ENCODE measurements at places on chromosomes 5 and 9.

DNA sequence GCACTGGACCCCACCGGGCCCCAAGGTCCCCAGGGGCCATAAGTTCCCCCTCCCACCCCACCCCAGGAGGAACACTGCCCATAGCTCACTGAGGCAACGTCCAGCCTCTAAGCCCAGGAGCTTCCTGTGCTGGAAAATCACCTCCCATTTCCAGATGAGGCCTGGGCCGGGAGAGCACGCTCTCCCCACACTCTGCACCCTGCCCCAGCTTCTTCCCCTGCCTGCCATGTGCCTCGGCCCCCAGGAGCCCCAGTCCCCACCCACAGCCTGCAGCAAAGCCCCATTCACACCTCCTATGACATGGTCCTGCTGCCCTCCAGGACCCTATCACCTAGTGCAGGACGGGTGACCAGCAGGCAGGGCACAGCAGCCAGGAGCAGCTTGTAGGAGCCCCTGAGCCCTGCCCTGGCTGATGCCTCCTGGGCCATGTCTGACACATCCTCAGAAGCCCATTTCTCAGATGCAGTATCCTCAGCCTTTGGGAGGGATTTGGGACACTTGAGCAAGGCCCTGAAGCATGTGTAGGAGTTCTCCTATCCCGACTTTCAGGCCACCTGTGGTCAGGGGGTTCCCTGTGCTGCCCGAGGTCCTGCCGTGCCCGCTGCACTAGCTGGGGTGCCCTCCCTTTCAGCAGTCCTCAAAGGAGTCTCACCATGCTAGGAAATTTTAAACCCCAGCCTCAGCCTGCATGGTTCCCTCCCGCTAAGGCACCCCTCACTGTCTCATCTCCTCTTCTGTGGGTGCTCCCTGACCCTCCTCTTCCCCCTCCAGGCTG, 119.4 kb upstream of the FOXD4L5 start:
- no peak for DNase-seq

DNA sequence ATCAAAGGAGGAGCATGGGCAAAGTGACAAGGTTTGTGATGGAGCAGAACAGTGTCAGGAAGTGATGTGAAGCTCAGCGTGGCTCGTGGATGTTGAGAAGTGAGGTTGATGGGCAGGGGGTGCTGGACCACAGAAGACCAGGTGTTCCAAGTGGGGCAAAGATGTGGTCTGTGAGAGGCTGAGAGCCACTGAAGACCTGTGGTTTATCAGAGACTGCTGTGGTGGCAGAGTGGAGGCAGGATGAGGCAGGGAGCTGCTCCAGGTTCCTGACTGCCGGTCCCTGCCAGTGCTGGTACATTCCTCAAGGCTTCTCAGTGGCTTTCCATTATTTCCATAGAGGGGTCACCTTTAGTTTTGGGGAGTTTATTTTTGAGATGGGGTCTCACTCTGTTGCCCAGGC, 19.1 kb downstream of the PALM2AKAP2 start:
- DNase-seq, result no peak

DNA sequence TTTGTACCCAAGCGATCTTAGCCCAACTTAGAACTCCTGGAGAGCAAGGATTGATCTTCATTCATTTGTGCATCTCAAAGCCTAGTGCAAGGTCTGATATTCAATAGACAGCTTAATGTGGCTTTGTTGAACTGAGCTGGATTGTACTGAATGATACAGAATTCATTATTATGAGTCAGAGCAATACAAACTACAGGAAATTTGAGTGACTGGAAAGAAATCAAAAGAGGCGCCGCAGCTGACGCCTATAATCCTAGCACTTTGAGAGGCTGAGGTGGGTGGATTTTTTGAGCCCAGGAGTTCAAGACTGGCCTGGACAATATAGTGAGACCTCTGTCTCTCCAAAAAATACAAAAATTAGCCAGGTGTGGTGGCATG, 58.6 kb downstream of the ENC1 start:
- no peak for DNase-seq

- DNase-seq, result no peak
Measured at GRCh38 chr5:139389701-139390638, at the start of gene MZB1. Gene MZB1, minus strand, starts transcription at chr5:139389913. Its CDS starts 57 bp downstream, at chr5:139389856.

- no peak for DNase-seq
Measured at GRCh38 chr5:31096238-31096865, 97.1 kb upstream of the CDH6 start.

DNA sequence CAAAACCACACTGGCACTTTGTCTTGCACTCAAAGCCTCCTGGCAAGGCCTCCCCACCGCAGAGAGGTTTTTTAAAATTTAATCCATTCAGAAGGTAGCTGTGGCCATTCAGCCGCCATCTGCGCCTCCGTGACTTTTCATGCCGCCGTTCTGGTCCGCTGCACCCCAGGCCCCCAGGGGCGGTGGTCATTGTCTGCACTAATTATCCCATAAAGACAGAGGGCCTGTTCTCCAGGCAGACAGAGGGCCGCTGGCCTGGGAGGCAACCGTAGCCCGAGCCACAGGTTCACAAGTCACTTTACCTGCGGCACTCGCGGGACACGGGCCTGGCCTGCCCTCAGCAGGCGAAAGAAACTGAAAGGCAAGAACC, 49.4 kb downstream of the EXD3 start:
- DNase-seq, result no peak

DNA sequence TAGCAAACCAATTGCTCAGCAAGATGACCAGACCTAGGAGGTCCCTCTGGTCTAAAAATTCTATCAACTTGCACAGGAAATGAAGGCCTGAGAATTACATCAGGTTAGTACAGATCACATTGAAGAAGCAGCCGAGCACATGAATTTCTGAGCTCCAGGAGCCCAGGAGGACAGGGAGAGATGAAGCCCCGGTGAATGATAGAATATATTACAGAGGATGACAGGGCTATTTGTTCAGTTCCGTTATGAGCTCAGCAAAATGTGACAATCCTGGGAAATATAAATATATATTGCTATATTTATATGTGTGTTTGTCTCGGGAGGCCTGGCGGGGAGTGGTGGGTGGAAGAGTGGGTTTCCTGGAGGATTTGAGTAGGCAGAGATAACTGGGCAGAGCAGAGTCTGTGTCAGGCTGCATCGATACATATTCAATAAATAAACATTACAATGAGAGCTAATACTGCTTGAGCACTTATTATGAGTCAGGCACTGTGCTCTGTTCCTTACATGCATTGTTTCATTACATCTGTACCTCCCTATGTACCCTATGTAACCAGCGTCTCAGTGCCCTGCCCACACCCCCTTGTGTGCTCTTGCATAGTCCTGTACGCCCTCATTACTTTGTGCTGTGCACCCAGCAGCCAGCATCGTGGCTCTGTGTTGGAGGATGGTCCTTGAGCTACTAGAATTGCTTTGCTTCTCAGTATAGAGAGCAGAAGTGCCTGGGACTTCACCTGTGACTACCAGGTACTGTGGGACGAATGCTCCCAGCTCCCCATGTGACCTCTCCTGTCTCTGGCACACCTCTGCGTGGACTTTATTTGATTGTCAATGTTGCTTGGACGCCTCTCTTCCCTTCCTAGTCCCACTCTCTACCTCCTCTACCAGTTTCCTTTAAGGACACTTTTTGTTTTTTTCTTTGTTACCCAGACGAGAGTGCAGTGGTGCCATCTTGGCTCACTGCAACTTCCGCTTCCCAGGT, 58.1 kb upstream of the KLF9 start:
- DNase-seq, result no peak

- no peak for DNase-seq
Measured at GRCh38 chr9:35342221-35342958, 147.5 kb upstream of the RUSC2 start.

- DNase-seq, result no peak
Measured at GRCh38 chr5:90017239-90017638, 392.3 kb downstream of the CETN3 start.

DNA sequence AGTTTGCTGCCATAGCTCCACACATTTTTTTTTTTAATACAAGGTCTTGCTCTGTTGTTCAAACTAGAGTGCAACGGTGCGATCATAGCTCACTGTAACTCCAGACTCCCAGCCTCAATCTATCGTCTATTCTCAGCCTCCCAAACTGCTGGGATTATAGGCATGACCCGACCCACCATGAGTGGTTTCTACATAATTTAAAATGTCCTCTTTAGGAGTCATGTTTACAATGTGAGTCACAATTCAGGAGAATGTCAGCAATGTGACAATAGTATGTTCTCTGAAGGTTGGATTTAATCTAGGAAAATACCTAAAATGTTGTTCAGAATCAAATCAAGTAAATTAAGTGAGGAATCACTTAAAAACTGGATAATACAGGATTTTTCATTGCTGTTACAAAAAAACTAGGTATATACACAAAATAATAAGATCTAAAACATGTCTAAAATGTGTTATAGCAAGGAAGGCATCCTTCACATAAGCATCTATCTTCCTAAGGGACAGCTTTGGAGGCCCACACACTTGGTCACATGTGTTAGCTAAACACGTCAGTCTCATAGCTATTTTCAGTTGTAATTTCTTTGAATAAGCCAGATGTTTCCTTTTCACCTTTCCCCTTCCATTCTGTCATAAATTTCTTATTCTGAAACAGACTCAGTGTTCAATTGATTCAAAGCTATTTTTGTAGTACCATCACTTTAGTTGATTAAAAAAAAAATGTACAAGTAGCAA, 30.0 kb upstream of the ELAVL2 start:
- no peak for DNase-seq

DNA sequence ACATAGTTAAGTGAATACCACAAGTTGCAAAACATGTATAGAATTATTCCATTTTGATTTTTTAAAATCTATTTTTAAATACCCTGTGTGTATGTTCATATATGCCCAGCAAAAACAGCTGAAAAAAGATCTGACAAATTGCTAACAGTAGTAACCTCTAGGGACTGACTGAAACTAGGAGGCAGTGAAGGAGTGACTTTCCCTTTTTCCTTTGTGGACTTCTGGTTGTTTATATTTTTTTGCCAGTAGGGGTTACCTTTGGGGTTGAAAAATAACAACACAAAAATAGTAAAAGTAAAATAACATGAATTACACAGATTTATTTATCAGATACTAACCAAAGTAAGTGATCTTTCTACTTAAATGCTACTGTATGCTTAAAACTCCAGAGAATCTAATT, 2.9 kb downstream of the MEGF9 start:
- no peak for DNase-seq

DNA sequence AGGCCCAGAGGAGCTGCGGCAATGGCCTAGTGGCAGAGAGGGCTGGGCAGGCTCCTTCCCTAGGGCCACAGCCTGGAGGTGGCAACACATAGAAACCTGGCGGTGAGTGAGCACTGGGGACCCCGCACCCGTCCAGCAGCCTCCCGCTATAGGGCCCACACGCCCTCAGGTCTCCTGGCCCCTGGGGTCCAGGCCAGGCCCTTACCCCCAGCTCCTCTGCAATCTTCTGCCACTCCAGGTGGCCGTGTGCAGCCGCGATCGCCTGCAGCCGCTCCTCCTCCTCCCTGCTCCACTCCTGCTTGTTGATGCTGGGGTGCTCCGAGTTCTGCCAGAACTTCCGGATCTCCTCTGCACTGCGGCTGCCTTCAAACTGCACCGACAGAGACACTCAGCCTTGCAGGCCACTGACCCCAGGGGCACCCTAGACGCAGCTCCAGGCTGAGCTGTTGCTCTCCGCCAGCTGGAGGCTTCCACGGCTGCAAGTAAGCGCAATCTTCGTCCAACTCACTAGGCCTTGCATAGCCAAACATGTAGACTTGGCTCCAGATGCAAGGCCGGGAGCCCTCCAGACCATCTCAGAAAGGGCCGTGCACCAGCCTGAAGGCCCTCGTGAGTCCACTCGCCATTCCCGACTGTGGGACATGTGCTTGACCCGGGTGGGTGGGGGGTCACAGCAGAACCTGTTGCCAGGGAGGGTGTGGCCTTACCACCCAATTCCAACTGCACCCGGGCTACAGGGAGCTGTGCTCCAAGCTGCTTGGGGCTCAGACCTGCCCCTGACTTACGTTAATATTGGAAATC, 8.0 kb downstream of the SNAPC4 start:
- no peak for DNase-seq

DNA sequence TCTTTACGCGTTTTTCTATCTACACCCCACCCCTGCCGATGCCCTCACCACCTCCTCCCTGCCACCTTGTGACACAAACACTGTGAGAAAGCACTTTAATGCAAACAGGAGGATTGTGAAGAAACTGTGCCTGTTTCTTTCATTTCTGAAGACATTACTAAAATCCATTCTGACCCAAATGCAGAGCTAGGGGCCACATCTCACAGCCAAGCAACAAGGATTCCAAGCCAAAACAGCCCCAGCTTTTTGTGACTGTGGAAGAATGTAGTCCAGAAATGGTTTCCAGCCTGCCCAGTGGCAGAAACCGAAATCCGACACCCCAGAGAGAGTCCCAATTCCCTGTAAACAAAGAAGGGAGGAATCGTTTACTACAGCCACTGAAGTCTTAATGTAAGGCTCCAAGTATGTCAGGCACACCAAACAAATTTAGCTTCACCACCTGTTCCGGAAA, 190.9 kb downstream of the TTC39B start:
- DNase-seq, result no peak

- DNase-seq, result no peak
Measured at GRCh38 chr5:67873935-67874334, 341.6 kb upstream of the PIK3R1 start.

DNA sequence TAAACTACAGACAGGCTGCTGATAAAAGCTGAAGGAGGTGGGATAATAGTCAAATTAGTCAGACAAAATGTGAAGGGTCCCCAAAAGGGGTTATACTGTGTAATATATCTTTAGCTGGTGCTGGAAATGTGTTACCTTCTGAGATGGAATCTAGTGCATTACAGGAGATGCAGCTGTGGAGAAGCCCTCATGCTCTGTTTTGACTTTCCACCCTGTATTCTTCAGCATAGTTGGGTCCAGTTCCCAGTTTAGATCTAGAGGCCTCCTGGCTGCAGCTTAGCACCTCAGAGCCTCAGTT, 122.6 kb downstream of the PAPPA start:
- DNase-seq, result no peak

DNA sequence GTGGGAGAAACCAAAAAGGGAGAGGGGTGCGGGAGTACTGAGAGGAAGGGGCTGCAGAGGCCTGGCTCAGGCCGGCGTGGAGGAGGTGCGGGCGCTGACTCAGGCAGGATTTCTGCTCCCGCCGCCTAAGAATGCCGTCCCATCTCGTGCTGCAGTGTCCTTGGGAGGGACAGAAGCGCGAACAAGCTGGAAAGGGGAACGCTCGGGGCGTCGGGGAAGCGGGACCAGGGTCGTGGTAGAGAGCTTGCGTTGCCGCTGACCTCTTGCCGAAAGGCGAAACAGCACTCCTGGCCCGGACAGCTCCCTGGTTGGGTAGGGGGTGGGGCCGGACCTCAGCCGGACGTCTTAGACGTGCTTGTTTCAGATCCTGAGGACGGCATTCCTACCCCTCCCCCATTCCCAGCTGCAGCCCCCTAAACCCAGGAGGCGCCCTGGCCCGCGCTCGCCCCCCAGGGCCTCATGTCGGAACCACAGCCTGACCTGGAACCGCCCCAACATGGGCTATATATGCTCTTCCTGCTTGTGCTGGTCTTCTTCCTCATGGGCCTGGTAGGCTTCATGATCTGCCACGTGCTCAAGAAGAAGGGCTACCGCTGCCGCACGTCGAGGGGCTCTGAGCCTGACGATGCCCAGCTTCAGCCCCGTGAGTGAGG, 1.1 kb downstream of the RELL2 start:
- DNase-seq, result peak; percentile 15

DNA sequence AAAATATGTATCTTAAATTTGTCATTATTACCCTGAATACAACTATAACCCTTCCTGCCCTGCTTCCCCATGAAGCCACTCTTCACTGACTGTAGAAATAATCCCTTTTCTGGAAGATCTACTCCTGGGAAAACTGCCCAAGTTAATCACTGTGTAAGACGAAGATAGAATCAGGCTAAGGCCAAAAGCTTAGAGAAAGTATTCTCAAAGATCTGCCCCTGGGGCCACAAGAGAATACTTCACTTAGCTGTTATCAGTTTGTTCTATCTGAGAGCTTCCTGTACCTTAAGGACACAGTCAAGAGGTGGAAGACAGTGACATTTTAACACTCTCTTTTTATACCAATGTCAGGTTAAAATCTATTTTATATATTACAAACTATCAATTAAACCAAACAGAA, 33.8 kb downstream of the RNF145 start:
- DNase-seq, result no peak

Data from NCI-H524 treated with DMSO at 0.1 percent for 48 hours (cell line).